ENCODE measurements at places on chromosomes 2 and 18.

DNA sequence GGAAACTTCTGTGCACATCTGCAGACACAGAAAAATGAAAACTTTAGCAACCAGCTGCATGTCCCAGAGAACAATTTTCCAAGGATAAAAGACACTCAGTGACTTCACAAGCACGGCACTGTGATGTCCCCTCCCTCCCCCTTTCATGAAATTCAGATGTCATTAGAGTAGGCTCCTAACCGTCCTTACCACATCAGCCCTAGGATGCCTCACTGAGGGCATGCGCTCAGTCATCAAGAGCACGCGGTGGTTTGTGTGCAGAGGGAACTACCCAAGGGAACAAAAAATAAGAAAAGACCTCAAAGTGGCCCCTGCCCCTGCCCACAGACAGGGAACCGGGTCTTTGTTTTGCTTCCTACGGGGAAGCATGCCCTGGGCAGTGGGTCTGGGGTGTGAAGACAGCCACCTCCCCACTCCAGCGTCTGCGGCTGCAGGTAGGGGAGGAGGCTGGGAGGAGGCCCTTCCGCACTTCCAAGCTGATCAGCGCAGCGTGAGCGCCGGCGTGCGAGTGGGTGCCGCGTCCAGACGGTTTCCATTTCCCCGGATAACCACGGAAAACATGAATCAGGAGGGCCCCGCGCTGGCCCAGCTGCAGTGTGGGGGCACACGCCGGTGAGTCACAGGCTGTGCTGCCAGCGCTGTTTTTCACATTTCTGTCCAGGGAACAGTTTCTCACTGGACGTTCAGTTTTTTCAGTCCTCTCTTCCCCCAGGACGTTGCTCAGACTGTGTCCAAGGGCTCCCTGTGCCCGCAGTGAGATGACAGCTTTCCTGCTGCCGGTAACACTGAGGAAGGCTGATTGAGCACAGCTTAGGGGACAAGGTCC, 70.6 kb downstream of the COPS8 start:
- no peak for DNase-seq

- DNase-seq, result no peak
Measured at GRCh38 chr2:169662744-169663143, 31.5 kb downstream of the CFAP210 start.

DNA sequence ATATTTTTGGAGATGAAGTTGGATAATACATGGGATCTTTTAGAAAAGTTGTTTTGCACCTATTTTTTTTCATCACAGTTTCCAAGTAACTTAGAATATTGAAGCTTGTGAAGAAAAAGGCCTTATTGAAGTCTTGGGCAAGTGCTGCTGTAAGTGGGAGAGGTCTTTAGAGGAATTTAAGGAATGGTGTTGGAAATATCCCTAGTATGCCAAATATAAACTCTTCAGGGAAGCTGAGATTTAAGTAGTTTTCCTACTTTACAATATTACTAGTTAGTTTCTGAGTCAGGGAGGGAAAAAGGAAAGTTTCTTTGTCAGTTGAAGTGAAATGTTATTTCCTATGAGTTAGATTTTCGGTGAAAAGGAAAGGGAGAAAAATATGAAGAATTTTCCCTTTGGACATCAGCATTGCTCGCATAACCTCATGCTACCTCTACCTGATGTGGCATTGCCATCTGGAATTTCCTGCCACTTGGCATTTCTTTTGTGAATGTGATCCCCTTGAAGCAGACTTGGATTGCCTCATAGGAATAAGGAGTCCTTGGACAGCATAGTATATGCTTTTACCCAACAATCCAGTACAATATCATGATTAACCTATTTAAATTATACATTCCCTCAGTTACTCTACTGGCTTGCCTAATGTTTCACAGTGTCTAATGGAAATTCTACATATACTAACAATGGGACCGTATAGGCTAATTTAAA, 12.1 kb downstream of the PLEKHH2 start:
- DNase-seq, result no peak

- DNase-seq, result no peak
Measured at GRCh38 chr2:99088017-99088416, 53.5 kb upstream of the C2orf15 start.

DNA sequence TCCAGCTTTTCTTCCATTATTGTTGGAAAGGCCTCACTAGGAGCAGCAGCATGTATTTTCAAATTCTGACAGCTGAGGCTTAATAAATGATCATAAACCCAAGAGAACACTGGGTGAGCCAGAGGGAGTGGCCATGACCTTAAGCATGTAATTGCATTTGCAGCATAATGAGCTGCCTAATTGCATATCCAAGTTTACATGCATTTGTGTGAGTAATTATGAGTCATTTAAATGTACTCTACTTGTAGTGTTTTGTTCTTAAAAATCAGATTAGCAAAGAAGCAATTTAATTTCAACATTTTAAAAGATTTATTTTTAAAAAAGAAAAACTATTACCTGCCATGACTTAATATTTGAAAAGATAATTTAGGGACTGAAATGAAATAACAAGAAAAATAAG, 74.8 kb downstream of the NOL10 start:
- DNase-seq, result no peak

GRCh38 chr2:168466190-168466737, 10.2 kb downstream of the CERS6 start:
- no peak for DNase-seq

DNA sequence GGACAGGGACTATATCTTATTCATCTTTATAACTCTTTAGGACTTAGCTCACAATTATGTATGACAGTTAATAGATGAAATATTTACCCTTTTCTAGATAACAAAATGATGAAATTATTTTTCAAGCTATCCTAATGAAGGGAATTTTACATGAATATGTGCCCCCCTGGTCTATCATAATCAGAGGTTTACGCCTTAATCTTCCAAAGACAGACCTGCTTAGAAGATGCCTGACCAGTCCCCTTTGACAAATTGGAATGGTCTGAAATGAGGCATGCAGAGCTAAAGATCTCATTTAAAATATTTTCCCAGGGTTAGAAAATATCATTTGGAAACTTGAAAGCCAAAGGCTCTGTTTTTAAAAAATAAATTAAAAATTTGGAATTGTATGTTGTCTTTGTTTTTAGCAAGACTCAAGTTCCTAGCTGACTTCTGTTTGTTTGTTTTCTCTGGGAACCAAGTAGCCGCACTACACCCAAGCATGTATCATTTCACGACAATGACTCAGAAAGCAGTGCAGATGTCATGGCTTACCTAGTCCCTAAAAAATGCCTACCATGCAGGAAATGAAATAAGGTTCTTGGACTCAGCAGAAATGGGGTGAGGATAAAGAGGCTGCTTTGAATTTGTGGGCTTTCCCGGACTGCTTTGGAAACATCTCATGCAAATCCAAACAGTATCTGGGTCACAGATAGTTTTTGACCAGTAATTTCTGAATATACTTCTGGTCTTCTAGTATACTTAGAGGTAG, 162.1 kb downstream of the ZEB2 start:
- DNase-seq, result peak; percentile 58

- DNase-seq, result peak; percentile 32
Measured at GRCh38 chr2:178412047-178412446, 38.9 kb downstream of the PRKRA start.

GRCh38 chr2:221034026-221034701, 537.9 kb downstream of the EPHA4 start:
- no peak for DNase-seq

DNA sequence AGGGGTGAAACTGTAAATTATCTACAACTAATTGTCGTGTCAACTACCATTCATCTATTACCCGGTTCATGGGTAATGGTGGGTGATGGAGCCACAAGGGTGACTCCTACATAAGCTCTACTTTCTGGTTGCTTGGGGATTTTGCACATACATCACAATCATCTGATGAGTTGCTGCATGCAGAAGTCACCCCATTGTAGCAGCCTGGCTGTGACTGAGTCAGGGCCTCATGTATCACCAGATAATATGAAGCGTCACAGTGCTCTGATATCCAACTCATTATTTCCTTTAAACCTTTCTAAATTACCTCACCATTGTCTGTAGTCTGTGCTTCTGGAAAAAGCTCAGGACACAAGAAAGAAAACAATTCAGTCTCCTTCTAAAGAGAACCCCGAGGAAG, 32.4 kb upstream of the GORASP2 start:
- DNase-seq, result no peak

GRCh38 chr18:7946734-7947377, 379.7 kb downstream of the PTPRM start:
- no peak for DNase-seq

DNA sequence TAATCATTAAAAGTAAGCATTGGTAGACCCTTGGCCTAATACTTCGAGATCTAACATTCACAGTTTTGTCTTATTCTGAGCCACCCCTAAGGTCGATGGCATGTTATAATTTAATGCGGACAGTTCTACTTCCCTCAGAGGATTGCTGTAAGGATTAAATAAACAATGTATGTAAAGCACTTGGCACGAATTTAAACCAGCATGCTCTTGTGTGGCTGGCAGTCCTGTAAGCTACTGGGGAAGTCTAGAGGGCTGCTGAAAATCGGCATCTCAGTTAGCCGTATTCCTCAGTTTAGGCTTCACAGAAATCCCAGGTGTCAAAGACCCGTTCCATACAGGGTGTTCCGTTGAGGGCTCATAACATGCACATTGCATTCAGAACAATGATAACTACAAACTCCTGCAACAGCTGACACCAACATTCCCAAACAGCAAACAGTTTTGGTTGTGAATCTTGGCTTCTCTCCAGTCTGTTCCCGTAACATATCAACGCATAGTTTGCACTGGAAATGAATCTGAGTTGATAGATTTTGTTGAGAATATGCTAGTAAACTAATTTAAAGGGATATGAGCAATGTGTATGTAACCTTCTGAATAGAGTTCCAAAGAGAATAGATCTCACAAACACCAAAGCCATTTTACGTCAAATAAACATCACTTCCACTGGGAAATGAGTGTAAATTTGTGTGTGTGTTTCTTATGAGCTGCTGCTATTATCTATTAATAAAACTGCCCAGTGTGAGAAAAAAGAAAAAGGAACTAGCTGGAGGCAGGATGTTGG, 52.2 kb upstream of the ACKR3 start:
- no peak for DNase-seq

DNA sequence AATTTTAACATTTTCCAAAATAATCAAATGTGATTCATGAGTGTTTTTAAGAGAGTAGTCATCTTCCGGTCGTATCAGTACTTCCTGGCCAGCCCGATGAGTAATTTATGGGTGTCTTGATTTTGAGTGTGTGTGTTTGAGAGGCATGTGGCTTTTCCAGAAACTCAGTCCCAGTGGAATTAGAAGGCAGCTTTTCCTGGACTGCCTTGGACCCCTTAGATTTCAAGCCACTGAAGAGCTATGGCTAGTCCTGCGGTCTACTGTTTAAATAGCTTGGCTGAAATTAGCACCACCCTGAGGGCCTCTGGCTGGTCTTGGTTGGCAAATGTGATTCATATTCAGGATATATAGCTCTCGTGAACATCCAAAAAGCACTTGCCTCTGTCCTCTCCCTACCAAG, 59.4 kb downstream of the HK2 start:
- no peak for DNase-seq

GRCh38 chr2:121902171-121902591, 146.7 kb downstream of the TSN start:
- no peak for DNase-seq

DNA sequence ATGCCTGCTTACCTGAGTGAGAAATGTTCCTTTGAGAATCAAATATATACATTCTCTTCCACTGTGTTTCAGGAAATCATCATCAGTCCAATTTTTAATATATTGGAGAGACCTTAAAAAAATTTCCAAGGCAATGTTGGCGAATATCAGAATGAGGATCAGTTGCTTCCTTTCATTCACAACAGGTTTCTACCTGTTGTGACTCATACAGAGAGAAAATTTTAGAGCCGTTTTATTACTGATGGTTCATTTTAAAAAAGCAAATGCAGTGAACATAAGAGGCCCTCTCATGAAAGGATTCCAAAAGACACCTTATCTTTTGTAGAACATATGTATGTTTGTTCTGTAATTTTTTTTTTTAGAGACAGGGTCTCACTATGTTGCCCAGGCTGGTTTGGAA, 42.0 kb downstream of the TTC39C start:
- no peak for DNase-seq

DNA sequence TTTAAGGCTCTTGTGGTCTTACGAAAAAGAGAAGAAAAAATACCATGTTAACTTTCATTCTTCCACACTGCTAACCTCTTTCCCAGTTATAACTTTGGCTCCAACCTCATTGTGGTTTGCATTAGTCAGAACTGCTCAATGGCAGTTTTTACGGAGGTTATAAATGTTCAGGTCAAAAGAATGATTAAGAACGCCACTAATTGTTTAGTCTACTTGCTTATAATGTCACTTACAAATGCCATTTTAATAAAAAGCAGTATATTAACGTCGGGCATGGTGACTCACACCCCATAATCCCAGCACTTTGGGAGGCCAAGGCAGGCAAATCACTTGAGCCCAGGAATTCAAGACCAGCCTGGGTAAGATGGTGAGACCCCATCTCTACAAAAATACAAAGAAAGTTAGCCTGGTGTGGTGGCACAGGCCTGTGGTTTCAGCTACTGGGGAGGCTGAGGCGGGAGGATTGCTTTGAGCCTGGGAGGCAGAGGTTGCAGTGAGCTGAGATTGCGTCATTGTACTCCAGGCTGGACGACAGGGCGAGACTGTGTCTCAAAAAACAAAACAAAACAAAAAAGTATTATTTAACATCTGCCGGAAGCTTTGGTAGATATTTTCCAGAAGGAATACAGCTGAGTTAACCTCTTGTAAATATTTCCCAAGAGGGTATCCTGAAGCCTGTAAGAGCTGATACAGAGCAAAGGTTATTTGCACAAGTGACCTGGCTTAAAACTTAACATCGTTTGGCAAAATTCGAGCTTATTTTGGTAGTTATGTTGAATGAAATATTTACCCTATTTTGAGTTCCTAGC, 5.1 kb downstream of the AGPS start:
- peak; percentile 44 for DNase-seq

GRCh38 chr2:225122583-225123486, 80.6 kb upstream of the DOCK10 start:
- peak; percentile 16 for DNase-seq

DNA sequence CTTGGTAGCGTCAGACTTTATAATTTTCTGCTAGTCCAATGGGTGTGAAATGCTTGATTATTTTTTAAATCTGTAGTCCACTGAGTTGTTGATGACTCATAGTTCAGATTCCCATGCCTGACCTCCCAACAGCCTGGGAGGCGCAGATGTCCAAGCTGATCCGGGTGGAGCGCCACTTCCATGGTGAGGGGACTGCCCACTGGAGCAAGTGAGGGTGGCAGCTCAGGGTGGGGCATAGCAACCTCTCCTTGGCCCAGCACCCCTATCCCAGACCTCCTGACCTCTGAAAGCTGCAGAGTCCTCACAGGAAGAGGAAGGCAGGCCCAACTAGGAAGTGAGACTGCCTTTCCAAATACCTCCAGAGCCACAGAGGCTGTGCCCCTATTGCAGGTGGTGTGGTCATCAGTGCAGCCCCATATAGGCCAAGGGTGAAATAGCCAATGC, 4.4 kb downstream of the MAL start:
- DNase-seq, result no peak

GRCh38 chr2:173881886-173882285, 83.3 kb downstream of the SP3 start:
- DNase-seq, result no peak
